ENCODE measurements at places on chromosomes 4 and X.

- H3K36me3 ChIP-seq, result no peaks in the 10 kb centered on the region
- H3K27ac ChIP-seq, result no peak overlapping the region
- H3K4me1 ChIP-seq, result no peaks in the 10 kb centered on the region
Measured at GRCh38 chr4:10054571-10055041, 33.3 kb upstream of the SLC2A9 start.

GRCh38 chr4:113504422-113504821 is 257.1 kb downstream of the CAMK2D start:
- H3K27ac ChIP-seq, result no peak overlapping the region
- DNase-seq, result no peak
- H3K27me3 ChIP-seq, result no peaks in the 10 kb centered on the region
- peaks cover 15% of the 10 kb centered on the region for H3K4me1 ChIP-seq
- H3K36me3 ChIP-seq, result peaks cover 23% of the 10 kb centered on the region

- H3K27ac ChIP-seq, result no peak overlapping the region
- H3K36me3 ChIP-seq, result no peaks in the 10 kb centered on the region
- no peaks in the 10 kb centered on the region for H3K4me1 ChIP-seq
- no peak overlapping the region for H3K4me3 ChIP-seq
- H3K27me3 ChIP-seq, result peaks cover 40% of the 10 kb centered on the region
Measured at GRCh38 chrX:136421338-136421737, 66.4 kb upstream of the BRS3 start.

DNA sequence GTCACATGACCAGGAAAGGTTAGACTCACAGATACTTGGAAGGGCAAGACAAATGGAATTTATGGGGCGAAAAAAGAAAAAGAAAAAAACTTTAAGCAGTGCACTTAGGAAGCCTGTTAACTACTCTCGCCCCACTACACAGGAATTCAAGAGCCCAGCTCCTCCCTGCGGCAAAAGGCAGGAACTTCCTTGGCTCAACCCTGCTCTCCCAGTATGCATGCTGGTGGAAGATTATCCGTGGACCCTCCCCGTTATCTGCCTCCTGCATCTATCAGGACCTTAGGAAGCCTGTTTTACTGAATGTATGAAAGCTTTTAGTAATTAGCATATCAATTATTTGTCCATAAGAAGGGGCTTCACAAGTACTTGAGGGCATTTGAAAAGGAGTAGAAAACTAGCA is 40.1 kb upstream of the RPA4 start:
- no peak for DNase-seq
- H3K36me3 ChIP-seq, result no peaks in the 10 kb centered on the region
- H3K4me3 ChIP-seq, result no peak overlapping the region

DNA sequence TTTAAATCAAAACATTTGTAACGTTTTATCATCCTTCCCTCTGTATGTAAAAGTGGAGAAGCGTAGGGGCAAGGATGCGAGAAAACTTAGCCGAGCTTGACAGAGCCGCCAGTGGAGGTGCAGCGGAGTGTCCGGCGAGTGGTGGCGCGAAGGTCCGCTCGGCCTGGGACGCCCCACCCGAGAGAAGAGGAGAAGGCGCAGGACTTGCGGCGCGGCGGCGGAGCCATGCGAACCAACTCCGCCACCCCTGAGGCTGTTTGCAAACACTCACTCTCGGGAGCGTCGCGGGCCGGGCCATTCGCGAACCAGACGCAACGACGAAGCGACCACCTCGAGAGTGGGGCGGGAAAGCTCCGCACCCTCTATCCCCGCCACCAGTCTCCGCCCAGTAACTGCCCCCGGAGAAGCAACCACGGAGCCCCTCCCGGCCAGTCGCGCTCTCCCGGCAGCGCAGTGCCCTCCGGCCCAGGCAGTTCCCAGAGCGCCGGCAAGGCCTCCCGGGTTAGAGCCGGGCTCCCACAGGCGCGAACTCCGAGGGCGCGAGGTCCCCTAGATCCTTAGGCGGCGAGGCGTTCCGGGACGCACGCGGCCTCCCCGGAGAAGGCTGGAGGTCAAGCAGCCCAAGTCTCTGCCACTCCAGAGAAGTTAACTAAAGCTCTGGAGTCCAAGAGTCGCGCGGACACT is 2.3 kb upstream of the MAB21L2 start:
- no peaks in the 10 kb centered on the region for H3K4me1 ChIP-seq
- H3K27ac ChIP-seq, result no peak overlapping the region
- H3K36me3 ChIP-seq, result peaks cover 21% of the 10 kb centered on the region
- DNase-seq, result no peak

- no peak for DNase-seq
- no peak overlapping the region for H3K4me3 ChIP-seq
Measured at GRCh38 chrX:29397506-29397905, 810.3 kb downstream of the IL1RAPL1 start.
